Activated CD4-positive, alpha-beta T cell treated with anti-CD3 and anti-CD28 coated beads, Interleukin-2, amount 10 ng/mL, durations not matched to agents 7 days and 5 days (primary cell): ENCODE measurements at places on chromosomes 5 and 9.
A peak's percentile ranks its signal among the peaks of the same experiment; 100 is the strongest.

DNA sequence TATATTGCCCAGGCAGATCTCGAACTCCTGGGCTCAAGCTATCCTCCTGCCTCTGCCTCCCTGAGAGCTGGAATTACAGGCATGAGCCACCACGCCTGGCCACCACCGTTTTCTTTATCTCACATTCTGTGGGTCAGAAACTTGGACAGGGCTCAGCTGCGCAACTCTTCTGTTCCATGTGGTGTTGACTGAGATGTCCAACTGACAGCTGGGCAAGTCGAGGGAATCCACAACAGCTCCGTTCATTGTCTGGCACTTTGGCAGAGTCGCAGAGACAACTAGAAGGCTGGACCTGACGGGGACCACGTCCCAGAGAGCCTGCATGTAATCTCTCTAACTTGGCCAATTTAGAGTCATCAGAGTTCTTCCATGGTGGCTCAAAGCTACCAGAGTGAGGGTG, 36.2 kb upstream of the AOPEP start:
- no peak for DNase-seq

DNA sequence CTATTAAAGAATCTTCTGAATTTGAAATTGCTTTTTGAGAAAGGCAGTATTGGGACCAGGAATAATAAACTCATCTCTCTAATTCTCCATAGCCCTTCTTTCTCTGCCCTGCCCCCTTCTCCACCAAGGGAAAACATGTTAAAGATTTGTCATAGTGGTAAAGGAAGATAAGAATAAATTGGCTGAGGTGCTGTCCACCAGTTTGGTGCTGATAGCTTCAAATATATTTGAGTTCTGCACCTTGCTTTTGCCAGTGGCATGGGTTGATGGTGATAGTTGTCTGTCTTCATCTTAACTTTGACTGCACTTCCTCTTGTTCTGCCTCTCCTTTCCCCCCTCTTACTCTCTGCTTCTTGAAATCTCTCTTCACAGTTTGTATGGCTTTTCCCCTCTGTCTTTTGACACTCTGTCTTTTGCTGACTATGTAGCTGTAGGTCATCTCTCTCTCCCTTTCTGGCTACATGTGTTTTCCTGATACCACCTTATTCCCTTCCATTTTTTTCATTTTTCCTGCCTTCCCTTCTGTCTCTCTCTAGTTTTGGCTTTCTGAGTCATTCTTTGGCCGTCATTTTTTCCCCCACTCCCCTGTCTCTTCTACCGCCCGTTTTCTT, 56.6 kb downstream of the NDUFS4 start:
- no peak for DNase-seq

DNA sequence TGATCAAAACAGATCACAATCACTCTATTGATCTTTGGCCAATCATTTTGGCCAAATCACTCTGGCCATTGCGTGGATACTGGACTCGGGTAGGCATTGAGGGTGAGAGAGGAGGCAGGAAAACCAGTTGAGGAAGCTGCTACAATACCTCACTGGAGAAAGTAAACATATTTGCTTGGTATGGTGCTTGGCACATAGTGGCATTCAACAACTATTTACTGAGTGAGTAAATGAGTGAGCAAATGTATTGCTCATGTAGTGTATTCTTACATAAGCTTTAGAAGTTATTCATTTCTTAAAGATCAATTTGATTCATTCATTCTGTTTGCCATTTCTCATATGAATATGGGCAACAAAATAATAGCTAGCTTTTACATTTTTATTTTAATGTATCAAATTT, 4.0 kb upstream of the DEPDC1B start:
- no peak for DNase-seq

- DNase-seq, result no peak
These were observed 7.5 kb upstream of the TOR2A start for GRCh38 chr9:127742435-127743088.

- no peak for DNase-seq
These were observed 84.6 kb downstream of the PAPPA start for GRCh38 chr9:116238225-116238624.

DNA sequence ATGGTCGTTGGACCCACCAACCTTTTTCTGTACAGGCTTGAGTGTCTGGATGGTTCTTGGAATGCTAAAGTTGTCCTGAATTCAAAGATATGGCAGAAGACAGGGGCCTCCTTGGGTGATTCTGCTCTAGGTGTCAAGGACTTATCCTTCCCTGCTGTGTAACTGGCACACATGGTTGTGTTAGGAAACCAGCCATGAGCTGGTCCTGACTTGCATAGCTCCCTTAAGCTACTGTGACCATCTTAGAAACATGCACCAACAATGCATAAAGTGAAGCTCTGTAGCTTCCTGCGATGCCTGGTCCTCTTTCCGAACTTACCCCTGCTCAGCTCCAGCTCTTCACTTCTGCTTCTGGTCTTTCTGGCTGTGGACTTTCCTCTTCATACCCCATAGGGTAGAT, 224.6 kb downstream of the TLE4 start:
- no peak for DNase-seq

DNA sequence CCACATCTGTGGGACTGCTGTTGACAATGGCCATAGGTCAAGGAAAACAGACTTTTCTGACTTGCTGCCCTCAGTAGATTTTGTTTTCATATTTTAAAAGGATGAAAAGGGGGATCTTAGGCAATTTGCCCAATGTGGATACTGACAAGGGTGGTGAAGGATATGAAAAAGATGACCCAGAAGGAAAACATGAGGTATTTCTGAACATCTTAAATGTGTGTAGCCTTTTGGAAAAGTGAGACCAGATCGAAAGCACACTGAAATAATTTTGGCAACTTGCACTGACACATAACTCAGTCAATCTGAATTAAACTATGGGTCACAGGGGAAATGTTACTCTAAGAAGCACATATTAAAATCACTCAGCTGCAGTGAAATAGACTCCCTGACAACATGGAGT, 1793.0 kb upstream of the ACO1 start:
- no peak for DNase-seq

GRCh38 chr9:70639853-70640814, 225.7 kb upstream of the KLF9 start:
- DNase-seq, result peak; percentile 21

GRCh38 chr5:113163328-113163727, 186.7 kb downstream of the DCP2 start:
- DNase-seq, result no peak

DNA sequence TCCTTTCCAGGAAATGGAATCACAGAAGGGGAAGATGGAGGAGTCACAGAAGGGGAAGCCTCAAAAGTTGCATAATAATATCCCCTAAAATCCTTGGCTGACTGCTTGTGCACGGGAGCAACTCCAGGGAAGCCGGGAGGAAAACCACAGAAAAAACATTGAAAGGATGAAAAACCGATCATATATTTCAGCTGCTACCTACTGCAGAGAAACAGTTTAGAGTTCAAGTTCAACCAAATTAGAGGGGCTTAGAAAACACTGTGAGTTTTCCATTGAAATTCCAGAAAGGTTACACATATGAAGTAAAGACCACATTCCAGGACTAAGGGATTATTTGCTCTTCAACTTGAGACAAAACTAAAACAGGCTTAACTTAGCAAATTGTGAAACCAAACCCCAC, 37.6 kb upstream of the MTAP start:
- no peak for DNase-seq

GRCh38 chr9:22005021-22005701, 3.9 kb downstream of the CDKN2B start:
- no peak for DNase-seq

GRCh38 chr9:125240649-125240999, 519 bp downstream of the HSPA5 start:
- peak; percentile 53 for DNase-seq

- no peak for DNase-seq
These were observed 24.0 kb downstream of the GALNT10 start for GRCh38 chr5:154214371-154215106.

- DNase-seq, result no peak
These were observed 23.1 kb upstream of the FRRS1L start for GRCh38 chr9:109190151-109190550.

DNA sequence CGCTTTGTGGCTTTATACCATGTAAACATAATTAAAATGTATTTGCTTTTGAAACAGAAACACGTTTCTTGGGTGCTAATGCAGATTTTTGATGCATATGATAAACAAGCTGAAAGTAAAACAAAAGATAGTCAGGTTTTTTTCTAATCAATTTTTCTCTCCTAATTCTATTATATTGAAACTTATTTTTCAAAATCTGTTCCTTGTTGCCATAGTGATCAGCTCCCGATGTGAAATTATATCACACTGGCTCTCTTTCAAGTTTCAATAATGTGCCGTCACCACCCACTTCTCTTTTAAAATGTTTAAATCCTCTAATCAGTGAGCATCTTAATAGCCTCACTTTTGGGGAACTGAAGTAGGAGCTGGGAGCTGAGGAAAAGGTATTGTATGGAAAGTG, 36.4 kb upstream of the DAPK1 start:
- no peak for DNase-seq

DNA sequence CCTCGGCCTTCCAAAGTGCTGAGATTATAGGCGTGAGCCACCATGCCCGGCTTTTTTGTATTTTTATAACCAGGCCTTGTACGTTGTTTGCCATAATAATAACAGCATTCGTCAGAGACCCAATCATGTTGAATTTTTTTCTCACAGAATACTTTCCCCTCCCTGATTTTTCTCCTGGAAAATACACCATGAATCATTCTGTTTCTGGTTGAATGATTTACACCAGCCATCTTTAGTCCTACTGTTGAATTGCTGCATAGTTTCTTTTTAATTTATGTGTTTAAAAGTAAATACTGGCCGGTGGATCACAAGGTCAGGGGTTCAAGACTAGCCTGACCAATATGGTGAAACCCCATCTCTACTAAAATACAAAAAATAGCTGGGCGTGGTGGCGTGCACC, 3.5 kb downstream of the CNOT8 start:
- DNase-seq, result no peak

GRCh38 chr9:136059851-136060670, 35.0 kb downstream of the NACC2 start:
- DNase-seq, result no peak

DNA sequence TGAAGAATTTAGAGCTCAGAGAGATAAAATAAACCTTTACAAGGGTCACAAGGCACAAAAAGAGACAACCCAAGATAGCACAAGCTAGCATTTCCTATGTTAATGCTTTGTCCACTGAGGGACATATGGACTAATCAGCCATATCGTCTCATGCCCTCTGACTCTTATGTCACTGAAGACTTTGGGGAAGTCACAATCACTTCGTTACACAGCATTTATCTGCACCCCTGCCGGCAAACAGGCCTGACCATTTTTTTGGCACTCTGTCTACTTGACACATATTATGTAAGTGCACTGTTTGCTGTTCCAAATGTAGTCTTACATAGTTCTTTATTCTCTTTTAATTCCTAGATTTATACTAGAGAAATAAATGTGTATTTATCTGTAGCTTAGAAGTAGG, 13.9 kb upstream of the BNC2 start:
- no peak for DNase-seq

GRCh38 chr5:105034401-105034763, 1471.8 kb upstream of the NUDT12 start:
- no peak for DNase-seq

- DNase-seq, result no peak
These were observed 36.2 kb downstream of the MOCS2 start for GRCh38 chr5:53073348-53073747.

- no peak for DNase-seq
These were observed 181.6 kb upstream of the FST start for GRCh38 chr5:53298841-53299240.

GRCh38 chr5:1999794-2000193, 117.1 kb upstream of the IRX4 start:
- no peak for DNase-seq

- DNase-seq, result no peak
These were observed 81.1 kb downstream of the SEC61B start for GRCh38 chr9:99303177-99303576.

GRCh38 chr9:134897584-134898170, 17.1 kb downstream of the FCN2 start:
- no peak for DNase-seq

GRCh38 chr5:105752801-105753200, 1917.9 kb downstream of the EFNA5 start:
- DNase-seq, result no peak

DNA sequence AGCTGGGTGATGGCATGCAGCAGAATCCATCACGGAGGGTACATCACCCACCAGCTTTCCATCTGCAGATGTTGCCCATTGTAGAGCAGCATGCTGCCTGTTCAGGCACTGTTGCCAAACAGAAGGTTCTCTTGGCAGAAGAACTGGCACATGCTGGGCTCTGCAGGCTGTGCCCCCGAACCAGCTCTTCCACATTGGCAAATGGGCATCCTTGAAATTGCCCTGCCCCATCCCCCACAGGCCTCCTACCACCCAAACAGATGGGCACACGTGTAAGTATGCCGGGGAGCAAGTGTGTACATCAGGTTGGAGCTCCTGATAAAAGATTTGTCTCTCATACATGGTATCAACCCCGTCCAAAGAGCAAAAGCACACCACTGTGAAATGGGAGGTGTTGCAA, 220.3 kb upstream of the TAS2R1 start:
- no peak for DNase-seq

DNA sequence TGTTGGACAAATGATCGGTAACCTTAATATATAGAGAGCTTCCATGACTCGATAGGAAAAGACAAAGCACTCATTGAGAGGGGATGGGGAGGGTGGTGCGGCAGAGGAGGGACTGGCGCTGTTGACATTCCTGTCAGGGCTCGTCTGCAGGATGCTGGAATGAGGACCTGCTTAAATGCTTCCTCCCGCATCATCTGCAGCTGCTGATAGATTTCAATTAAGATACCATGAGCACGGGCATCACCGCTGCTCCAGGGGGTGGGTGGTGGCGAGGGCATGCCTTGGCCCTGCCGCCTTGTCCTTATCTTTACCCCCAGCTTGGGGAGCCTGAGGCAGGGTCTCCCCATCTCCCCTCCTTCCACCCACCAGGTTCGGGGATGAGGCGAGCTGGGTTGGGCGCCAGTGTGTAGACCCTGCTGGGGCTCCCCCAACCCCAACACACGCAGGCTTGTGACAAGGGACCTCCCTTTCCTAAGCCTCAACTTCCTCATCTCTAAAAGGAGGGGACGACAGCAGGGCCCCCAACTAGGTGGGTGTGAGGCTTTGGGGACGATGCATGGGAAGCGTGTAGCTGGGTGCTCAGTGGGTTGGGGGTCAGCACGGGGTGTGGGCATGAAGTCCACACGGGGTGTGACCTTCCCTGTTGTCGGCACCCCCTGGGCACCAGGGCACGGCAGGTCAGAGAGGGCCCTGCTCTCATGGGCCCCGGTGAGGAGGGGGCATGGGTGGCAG, 11.7 kb upstream of the QRFP start:
- DNase-seq, result no peak

- no peak for DNase-seq
These were observed 26.1 kb upstream of the FCN1 start for GRCh38 chr9:134943836-134944235.

DNA sequence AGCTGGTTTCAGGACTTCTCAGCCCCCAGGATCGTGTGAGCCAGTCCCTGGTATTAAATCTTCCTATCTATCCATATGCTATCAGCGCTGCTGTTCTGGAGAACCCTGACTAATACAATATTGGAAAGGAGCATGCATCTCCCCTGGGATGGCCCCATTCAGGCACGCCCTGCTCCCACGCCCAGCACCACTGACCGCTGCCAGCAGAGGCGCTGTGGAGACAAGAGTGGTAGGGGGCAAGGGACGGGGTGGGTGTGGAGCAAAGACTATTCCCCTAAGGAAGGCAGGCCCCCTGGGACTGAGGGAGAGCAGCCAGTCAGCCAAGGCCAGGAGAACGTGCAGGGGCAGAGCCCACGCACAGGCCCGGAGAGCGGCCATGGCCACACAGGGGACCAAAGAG, 116.0 kb downstream of the VAV2 start:
- no peak for DNase-seq
